ENCODE measurements at places on chromosomes 5 and 9. TPM values are rescaled to one million over a fixed set of nuclear protein-coding genes. Genes with fewer than 3 reads are reported as not detected.

DNA sequence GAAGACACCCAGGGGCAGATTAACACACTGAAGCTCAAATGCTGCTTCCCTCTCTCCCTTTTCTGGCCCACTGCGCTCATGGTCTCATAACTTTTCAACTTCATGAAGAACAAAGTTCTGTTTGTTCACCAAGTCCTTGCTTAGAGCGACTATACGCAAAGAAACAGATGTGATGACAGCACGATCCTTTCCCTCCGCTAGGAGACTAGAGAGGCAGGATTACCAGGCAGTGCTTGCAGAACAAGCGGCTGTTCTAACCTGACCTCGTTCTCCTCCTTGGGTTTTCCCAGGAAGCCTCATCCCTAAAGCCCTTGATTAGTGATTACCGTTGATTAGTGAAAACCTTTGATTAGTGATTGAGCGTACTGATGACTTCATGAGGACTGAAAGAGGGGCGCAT lies 649.9 kb downstream of the IRX1 start:
- no peaks in the 10 kb centered on the region for H3K27me3 ChIP-seq
- DNase-seq, result no peak
- H3K27ac ChIP-seq, result no peak overlapping the region
- H3K36me3 ChIP-seq, result no peaks in the 10 kb centered on the region
- no peak overlapping the region for H3K4me3 ChIP-seq
- H3K4me1 ChIP-seq, result no peaks in the 10 kb centered on the region

ELOVL7 gene
- total RNA-seq, result 0.26 TPM

DNA sequence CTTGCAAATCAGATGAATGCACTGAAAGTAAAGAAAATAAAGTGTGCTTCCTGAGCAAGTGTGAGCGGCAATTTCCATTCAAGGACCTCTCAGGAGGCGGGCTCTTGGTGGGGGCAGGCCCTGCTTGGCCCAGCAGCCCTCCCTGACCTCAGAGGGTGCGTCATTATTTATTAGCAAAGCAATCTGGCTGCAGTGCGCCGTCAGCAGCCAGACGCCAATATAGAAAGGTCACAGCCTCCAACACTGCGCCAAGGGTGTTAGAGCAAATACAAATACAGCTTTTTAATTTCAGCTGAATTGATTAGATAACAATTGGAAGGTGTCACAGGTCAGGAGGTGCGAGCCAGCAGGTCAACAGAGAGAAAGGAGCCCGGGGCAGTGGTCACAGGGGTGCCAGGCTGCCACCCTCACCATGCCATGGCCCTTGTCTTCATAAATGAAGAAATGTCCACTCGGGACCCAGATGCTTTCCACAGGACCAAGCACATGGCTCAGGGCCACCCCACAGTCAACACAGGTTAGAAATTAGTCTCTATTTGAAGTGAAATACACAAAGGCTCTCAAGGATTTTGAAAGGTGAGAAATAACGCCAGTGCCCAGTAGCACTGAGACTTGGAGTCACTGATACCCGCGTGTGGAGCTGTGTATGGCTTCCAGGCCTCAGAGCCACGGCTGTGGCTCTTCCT lies 309.8 kb downstream of the IRX2 start:
- no peaks in the 10 kb centered on the region for H3K4me1 ChIP-seq
- H3K27me3 ChIP-seq, result no peaks in the 10 kb centered on the region
- H3K36me3 ChIP-seq, result no peaks in the 10 kb centered on the region
- H3K27ac ChIP-seq, result no peak overlapping the region

- no peak overlapping the region for H3K27ac ChIP-seq
- DNase-seq, result no peak
- H3K4me3 ChIP-seq, result no peak overlapping the region
- H3K4me1 ChIP-seq, result peaks cover 11% of the 10 kb centered on the region
- H3K27me3 ChIP-seq, result peaks cover 56% of the 10 kb centered on the region
Measured at GRCh38 chr5:14146725-14147124, 3.6 kb downstream of the TRIO start.

DNA sequence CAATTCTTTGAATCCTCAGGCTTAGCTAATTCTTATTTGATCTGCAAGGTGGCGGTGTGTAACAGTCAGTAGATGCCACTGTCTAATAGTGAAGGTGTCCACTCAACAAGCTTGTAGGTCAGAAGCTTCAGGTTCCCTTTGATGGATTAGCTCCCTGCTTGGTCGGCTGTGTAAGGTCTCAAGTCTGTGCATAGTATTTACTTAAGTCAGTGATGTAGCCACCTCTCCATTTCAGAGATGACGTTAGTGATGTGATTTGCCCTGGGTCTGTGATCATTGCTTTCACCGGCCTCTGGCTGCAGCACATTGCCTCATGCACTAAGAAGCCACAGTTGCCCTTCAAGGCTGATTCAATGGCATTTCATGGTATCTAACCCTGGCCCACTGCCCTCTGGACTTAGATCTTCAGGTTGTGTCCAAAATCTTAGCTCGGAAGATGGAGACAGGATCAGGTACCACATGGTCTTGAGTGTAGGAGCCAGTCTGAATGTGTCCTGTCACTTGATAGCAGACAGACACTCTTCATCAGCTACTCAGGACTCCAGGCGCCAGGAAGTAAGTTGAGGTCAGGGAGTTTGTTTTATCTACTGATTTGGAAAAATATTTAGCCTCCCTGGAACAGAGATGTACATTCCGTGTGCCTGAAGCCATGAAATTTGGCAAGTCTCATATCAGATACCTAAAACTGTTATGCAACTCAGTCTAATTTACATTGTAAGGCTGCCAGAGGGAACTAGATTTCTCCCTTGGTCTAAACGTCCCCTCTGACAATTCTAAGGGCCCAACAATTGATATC lies 42.9 kb downstream of the SUB1 start:
- no peak overlapping the region for H3K27ac ChIP-seq
- H3K4me3 ChIP-seq, result no peak overlapping the region
- no peaks in the 10 kb centered on the region for H3K36me3 ChIP-seq
- H3K27me3 ChIP-seq, result no peaks in the 10 kb centered on the region
- no peaks in the 10 kb centered on the region for H3K4me1 ChIP-seq

GRCh38 chr5:149387982-149388381 lies 8.9 kb upstream of the IL17B start:
- H3K4me3 ChIP-seq, result no peak overlapping the region
- no peaks in the 10 kb centered on the region for H3K36me3 ChIP-seq
- DNase-seq, result no peak
- no peak overlapping the region for H3K27ac ChIP-seq
- peaks cover 2% of the 10 kb centered on the region for H3K4me1 ChIP-seq

- H3K4me3 ChIP-seq, result no peak overlapping the region
- no peaks in the 10 kb centered on the region for H3K4me1 ChIP-seq
- DNase-seq, result no peak
- H3K36me3 ChIP-seq, result no peaks in the 10 kb centered on the region
- no peak overlapping the region for H3K27ac ChIP-seq
Measured at GRCh38 chr5:144421411-144421810, 250.7 kb downstream of the KCTD16 start.

Measured in activated CD8-positive, alpha-beta T cell treated with anti-CD3 and anti-CD28 coated beads, Interleukin-2, amount 10 ng/mL, durations not matched to agents 7 days and 5 days (primary cell).